ENCODE measurements at places on chromosomes 6 and 20. TPM values are rescaled to one million over a fixed set of nuclear protein-coding genes. Genes with fewer than 3 reads are reported as not detected.

Gene GPX5
- not detected for polyA plus RNA-seq

Gene FAM162B
- not detected for polyA plus RNA-seq

Gene PAX1
- polyA plus RNA-seq: not detected

Gene EFCAB8
- polyA plus RNA-seq: not detected

Gene ULBP1
- polyA plus RNA-seq: not detected

Gene SLPI
- polyA plus RNA-seq: not detected

DNA sequence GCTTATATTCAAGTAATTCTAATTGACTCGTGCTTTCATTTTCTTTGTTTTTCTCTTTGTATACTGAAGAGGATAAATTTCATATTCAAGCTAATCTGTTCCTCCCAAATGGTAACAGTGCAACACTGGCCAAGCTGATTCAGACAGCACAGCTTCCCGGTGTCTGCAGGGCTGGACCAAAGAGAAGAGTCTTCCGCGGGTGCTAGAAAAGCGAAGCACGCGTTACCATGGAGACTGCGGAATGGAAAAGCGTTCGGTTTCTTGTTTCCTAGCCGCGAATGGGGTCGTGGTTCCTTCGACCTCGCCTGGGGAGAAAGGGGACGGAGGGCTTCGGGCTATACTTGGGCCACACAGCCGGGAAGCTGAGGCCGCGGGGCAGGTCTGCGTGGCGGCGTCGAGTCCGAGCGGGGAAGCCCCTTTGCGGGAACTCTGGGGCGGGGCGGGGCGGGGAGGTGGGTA lies 6.2 kb upstream of the ZNF311 start:
- peak; percentile 40 for DNase-seq

- no peak for DNase-seq
Observed at GRCh38 chr20:41608606-41609005, 9.6 kb downstream of the CHD6 start.

GRCh38 chr6:35973670-35974222 lies 50.7 kb downstream of the SLC26A8 start:
- no peak for DNase-seq

DNA sequence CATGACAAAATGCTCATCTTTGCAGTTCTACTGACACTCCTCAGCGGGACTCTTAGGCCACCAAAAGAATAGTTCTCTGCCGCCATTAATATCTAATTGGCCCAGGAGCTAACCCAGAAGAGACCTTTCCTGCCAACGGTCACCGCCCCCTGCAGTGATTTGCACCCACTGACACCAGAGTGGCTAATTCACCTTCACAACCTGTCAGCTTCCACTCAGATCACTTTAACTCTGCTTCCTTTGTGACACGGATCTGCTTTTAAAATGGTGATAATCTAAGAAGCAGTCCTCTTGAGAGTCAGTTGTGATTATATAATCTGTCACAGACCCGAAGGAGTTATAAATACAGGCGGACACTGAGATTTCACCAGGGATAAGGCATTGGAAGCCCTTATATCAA lies 172.8 kb downstream of the FRK start:
- DNase-seq: no peak

- peak; percentile 78 for DNase-seq
Observed at GRCh38 chr6:137799950-137800568, 67.0 kb upstream of the TNFAIP3 start.
